GOT3 (cell line): ENCODE measurements at places on chromosomes 13 and 19.

GRCh38 chr13:97308735-97309429 lies 86.7 kb downstream of the MBNL2 start:
- no peak for DNase-seq

DNA sequence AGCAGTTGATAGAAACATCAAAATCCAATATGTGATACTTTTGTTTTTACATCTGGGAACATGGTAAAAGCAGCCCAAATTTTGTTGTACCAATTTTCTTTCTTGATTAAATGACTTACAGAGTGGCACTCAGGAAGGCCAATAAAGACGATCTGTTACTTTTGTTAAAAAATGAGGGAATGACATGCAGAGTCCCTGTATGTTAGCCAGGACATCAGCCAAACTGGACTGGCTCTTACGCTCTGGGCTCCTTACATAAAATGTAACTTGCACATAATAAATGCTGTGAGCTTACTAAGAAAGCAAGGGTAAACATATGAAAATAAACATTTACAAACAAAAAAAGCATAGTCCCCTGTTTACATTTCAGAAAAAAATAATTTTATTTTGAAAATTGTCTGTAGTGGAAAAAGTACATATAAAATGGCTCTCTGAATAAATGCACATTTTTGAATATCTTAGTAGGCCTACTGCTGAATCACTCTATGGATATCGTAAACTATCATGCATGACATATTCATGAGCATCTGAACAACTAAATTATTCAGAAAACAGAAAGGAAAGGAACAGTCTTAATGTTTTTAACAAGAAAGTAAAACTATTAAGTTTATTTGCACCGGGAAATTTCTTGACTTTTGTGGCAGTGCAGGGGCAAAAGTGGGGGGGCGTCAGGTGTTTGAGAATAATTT lies 534.5 kb downstream of the KCTD12 start:
- DNase-seq, result no peak

GRCh38 chr13:113906571-113906970 lies 42.7 kb upstream of the GAS6 start:
- no peak for DNase-seq

GRCh38 chr19:17125062-17125727 lies 49.6 kb downstream of the MYO9B start:
- no peak for DNase-seq

GRCh38 chr19:41928754-41929535 lies 696 bp upstream of the ERFL start:
- DNase-seq, result no peak

DNA sequence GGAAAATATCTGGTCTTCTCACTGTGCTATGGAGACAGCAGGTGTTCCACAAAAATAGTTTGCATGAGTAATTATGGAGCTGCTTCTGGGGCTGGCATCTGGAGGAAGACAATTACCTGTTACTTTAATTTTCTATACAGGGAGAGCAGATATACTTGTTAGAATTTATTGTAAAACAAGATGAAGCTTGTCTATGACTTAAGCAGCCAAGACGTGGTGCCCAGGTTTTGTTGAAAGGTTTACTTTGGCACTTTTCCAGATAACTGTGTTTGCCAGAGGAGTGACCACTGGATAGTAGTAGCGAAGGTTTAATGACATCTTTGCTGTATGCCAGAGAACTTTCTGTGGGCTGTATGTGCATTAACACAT lies 134.5 kb upstream of the KL start:
- DNase-seq, result no peak

- DNase-seq, result no peak
These were observed 79.4 kb downstream of the FOXO1 start for GRCh38 chr13:40586886-40587565.

DNA sequence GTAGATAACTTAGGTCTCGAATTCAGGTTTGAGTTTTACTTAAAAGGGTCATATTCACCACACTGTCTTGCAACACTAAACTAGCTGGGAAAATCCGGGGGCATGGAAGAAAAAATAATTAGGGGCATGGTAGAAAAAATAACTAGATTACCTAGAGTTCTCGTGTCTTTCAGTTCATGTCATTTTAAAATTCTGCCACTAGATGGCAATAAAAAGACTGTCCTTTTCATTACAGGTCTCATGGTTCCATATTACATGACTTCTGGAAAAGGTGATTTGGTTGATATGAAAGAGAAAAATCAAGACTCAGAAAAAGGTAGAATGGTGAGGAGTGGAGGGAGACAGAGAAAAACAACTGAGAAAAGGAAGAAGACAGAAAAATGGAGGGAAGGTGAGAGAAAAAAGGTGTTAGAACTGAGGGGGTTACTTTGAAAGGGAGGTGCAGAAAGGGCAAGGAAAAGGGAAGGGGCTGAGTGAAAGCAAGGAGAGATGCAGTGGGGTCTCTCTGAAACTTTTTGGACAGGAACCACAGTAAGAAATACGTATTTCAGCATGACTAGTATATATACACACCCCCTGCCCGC lies 299.0 kb downstream of the KLF12 start:
- DNase-seq, result no peak

- DNase-seq, result no peak
These were observed 50.3 kb upstream of the ANKRD10 start for GRCh38 chr13:110965038-110965754.

DNA sequence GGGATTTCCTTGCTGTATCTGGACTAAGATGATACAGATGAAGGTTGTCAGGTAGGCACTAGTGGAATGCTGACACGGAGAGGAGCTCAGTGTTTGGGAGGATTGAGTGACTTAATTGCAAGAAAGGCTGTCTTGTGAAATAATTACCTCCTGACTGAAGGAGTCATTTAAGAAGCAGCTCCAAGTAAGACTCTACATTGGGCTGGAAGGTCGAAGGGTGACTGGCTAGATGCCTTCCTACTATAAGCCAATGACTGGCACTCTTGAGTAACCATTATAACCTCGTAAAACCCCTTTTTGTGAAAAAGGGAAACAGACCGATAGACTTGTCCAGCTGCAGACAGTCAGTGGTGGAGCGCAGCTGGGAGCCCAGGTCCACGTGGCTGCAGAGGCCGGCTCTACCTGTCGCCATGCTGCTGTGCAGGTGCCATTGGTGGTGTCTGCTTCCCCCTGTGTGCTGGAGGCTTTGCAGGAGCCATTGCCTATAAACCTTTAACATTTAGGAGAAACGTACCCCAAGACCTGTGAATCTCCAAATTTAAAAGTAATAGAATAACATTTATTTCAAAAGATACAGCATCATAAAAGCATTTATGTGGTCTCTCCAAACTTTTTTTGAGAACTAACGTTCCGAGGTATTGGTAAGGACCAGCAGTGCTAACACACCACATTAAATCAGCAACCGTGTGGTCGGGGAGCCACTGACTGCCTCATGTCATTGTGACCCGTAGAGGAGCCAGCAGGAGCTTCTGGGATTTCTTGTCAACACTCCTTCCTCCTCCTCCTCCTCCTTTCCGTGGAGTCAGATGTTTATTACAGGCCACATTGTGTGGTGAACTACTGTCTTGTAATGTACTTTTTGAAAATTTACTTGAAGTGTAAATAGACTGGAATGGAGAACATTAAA lies 80.4 kb upstream of the TEX29 start:
- DNase-seq, result no peak

DNA sequence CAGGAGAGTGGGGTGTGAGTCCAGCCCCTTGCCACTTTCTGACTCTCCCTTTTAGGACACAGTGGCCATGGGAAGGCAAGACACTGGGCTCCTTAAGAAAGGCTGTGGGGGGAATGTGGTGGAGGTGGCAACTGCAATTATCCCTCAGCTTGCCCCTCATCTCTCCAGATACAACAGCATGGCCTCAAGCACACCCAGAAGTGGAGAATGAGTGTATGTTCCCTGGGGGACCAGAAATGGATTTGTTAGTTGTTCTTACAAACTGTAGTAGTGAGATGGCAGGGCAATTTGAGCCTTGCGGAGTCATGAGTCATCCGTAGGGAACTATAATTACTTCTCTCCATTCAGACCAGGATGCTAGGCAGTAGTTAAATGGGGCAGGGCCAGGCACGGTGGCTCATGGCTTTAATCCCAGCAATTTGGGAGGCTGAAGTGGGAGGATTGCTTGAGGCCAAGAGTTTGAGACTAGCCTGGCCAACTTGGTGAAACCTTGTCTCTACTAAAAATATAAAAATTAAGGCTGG lies 25.6 kb upstream of the CXCL17 start:
- DNase-seq, result peak; percentile 32

- DNase-seq, result no peak
These were observed 5.3 kb downstream of the MISP start for GRCh38 chr19:756236-756635.

DNA sequence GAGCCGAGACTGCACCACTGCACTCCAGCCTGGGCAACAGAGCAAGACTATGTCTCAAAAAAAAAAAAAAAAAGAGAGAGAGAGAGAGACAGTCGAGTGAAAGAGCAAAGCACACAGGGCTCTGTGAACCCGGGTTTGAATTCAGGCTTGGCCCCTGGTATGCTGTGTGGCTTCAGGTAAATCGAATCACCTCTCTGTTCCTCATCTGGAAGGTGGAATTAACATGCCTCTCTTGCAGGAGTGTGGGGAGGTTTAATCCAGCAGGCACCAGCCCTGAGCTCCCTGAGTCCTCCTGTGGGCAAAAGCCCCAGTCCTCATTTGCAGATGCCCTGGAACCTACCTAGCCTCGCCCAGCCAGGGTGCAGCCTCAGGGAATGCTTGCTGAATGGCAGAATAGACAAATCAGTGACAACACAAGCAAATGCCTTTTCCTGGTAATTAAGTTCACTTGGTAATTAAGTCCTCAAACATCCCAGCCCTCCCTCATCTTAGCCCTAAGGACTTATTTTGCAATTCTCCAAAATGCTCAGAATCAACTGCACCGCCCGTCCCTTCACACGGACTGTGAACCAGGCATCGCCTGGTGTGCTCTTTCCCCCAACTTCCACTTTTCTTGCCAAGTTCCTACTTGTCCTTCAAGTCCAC lies 4.6 kb upstream of the ZNRF4 start:
- no peak for DNase-seq

DNA sequence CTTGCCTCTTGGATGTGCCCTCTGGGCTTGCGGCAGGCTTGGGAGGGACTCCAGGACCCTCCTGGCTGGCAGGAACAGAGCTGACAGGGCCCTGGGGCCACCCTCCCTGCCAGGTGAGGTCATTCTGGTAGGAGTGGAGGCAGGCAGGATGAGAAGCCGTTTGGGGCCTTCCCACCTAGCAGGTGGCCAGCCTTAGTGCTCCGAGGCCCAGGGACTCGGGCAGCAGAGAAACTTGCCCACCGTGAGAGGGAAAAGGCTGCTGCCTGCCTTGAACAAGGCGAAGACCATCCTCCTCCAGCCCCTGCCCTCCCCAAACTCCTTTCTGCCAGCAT lies 8.5 kb downstream of the RFX1 start:
- DNase-seq, result no peak

GRCh38 chr19:52094526-52095130 lies 937 bp downstream of the ZNF841 start:
- no peak for DNase-seq

DNA sequence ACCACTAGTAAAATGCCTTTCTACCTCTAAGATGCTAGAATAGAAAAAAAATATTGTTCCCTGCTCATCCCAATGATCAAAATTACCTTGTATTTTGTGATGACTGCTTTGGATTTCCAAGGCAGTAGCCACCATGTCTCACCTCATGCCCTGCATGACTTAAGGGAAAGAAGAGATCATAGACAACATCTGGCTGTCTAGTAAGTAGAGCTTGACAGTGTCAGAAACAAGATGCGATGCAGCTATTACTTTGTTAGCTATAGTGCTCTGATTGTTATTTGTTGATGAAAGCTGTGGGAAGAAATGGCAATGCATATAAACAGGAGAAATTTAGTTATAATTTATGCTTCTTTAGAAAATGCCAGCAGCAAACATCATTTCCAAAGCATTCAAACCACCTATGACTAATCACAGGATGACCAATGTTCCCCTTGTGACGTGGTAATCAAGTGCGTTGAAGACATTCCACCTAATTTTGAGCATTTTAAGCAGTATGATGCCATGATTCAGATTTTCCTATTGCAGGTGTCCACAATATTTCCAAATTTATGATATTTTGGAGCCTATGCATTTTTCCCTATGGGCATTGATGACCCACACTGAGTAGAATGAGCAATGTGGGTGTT lies 308.3 kb downstream of the KCNRG start:
- no peak for DNase-seq

GRCh38 chr13:70955887-70956286 lies 847.6 kb upstream of the KLHL1 start:
- DNase-seq, result no peak

- DNase-seq, result no peak
These were observed 6.6 kb downstream of the SLITRK5 start for GRCh38 chr13:87677496-87678371.

DNA sequence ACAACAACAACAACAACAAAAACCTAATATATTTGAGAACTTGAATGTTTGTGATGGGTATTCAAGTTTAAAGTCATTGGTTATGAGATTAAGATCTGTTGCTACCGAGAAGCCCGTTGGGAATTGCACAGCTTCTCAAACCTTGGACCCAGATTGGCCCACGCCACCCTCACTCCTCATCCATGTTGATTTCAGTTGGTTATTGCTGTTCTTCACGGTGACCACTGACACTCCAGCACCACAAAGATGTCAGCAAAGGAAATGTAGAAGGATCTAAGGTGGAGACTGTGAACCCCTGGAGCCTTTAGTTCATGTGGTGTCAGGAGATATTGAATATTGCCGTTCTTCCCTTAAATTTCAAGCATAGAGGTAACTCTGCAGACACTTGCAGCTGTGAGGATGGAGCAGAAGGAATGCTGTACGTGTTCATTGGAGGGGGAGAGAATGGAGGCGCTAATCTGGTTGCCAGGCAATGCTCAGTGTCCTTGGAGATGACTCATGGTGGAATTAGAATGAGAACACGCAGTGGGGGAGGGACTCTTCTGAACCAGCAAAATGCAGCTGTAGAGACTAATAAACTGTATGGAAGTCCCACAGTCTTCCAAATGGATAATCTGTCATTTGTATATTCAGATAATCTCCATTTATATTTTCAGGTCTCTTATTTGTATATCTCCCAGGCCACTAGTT lies 20.8 kb upstream of the ZNF835 start:
- DNase-seq, result no peak

DNA sequence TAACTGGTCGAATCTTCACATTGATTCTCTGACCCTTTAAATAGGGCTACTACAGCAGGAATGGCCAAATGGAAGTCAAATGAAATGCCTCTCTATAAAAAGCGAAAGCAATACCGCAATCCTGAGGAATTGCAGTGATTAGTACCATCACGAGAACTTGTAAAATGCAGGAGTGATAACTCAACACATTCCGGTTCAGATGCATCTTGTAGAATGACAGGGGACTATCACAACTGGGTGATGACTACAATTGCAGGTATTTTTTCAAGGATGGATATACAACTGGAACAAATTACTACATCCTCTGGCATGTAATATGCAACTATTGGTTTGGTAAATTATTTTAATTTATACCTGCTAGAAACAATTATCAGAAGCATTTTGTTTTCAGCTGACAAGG lies 140.4 kb downstream of the PCDH20 start:
- no peak for DNase-seq

GRCh38 chr19:22918221-22918620 lies 84.8 kb downstream of the ZNF728 start:
- DNase-seq, result no peak
